Activated gamma-delta T cell (primary cell): ENCODE measurements at places on chromosomes 16 and 17.

GRCh38 chr16:68237243-68238028 lies 1.5 kb upstream of the ESRP2 start:
- peak; percentile 70 for DNase-seq

GRCh38 chr16:3092501-3092941 lies 6.6 kb downstream of the ZSCAN10 start:
- DNase-seq = no peak

DNA sequence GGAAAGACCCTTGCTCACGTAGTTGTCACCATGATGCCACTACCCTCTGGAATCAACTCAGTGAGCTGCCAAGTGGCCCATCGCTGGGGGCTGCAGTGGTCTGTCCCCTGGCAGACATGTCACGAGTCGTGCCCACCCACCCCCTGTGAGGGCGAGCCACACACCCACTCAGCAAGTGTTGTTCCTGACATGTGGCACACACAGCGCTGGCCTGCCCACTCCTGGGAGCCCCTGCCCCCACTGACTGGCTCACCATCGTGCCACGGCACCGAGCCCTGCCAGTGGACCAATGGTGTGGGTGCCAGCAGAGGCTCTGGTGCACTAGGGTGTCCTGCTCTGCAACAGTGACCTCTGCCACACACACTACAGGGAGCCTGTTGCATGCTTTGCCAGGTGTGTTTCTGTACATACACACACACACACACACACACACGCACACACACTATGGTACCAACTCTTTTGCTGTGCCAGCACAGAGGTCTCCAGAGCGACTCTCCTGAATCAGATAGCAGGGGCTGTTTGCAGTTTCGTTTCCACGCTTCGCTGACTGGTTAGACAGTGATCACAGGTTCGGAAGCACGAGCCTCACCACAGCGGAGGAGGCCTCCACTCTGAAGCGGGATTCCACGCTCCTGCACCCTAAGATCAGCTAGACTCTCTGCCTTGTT lies 7.7 kb downstream of the RTN4RL1 start:
- DNase-seq = no peak

DNA sequence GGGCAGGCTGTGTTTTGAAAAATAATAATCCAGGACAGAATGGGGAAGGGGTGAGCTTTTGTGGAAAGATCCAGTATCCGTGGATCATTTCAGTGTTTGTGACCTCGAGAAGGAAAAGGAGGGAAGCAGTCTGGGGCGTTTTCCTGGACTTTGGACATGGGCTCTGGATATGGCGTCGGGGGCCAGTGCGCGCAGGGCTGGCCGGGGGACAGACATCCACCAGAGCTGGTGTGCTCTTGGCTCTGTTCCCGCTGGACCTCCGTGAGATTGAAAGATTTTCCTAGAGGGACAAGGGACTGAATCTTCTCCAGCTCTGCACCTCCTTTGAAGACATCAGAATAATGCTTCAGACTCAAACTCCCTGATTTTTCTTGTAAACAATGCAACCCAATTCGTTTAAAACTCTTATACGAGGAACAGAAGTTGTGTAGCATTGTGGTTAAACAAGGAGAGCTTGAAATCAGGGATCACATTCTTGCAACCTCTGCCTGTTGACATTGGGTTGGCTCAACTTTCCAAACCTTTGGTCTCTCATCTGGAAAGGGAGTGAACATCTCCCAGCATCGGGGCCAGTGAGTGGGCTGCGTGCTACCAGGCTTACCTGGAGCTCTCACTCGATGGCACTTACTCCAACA lies 75.9 kb downstream of the C16orf95 start:
- no peak for DNase-seq

DNA sequence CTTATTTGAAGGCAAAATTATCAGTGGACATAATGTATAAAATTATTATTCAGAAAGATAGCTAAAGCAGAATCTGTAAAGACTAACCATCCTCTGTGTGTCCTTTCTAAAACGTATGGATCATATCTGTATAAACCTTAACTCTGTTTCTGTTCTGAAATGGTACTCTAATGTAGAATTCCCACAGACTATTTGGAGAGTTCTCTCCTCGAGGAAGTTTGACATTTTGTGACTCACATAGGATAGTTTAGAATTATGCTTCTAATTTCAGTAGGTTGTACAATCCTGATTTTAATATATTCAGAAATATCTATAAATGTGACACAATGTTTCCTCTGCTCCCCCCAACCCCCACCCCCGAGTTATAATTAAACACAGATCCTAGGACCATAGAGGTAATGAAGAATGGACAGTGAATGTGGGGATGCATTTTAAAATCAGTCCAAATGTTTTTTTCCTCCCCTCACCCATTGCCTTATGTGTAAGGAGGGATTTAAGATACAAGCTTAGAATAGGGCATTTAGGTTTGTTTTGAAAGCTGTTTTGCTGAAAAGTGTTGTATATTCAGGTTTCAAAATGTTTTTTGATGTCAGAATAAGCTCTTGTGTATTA lies 66.8 kb downstream of the BCAS3 start:
- DNase-seq = no peak

- peak; percentile 77 for DNase-seq
Observed at GRCh38 chr17:45225964-45226530, 4.4 kb downstream of the FMNL1 start.

- DNase-seq = no peak
Observed at GRCh38 chr16:3735541-3735940, 18.2 kb upstream of the TRAP1 start.

DNA sequence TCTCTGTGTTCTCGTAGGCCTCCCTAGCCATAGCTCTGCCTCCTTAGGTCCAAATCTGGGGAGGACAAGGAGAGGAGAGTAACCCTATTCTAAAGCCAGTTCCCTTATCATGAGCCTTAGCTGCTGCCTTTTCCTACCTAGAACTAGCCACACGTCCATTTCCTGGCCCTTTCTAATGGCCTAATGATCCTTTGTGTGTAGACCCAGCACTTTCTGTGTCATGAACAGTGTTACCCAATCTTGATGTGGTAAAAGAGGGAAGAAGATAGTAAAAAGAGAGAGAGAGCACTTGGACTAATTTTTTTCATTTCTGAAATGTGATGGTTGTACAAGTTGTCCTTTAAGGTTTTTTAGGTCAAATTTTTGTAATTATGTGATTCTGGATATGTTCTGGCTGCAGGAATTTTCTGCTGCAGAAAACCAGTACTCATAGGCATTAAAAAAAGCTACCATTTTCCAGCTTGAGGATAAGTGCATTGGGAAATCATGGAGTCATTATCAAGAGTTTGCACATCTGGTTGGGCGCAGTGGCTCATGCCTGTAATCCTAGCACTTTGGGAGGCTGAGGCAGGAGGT lies 18.2 kb downstream of the CASC3 start:
- DNase-seq = no peak

GRCh38 chr17:7750321-7750821 lies 32.8 kb downstream of the DNAH2 start:
- no peak for DNase-seq
